NCI-H1417 (cell line): ENCODE measurements at places on chromosomes 3 and 15.

DNA sequence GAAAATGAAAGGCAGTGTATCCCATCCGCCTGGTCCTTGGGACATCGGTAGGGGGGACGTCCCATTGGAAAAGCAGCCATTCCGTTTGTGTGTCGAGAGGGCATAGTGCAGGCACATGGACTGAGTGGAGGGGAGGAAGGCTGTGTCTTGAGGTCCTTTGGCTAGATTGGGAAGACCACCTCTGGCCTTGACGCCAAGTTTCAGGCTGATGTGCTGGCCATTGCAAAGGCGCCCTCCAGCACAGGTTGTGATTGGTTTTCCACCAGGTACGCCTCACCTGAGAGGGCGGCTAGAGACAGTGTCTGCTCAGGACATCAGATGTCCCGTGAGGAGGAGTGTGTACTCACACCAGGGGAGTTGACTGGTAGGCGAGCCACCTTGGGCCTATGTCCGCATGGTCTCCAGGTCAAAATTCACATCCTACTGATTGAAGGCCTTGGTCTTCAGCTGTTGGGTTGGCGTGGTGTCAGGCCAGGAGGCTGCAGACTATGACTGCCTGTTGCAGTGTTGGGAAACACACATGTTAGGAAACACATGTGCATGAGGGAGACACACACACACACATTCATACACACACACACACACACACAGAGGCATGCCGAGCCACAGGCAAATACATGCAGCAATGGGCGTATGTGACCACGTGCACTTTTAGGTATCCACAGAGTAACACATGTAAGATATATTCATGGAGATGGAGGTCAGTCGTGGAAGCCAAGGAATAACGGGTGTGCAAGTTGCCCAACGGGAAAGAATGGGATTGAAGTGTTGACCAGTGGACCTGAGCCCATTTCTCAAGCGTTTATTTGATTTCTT lies 98.4 kb downstream of the SNRPN start:
- DNase-seq: no peak

GRCh38 chr3:142691527-142691926 lies 32.3 kb upstream of the TRPC1 start:
- no peak for DNase-seq

GRCh38 chr3:38039101-38039898 lies at the start of gene DLEC1:
TSS of gene DLEC1 (plus strand) at chr3:38039208. CDS start at chr3:38039226, 18 bp downstream.
- peak; percentile 67 for DNase-seq

- DNase-seq: no peak
These were observed 54.4 kb upstream of the P2RY1 start for GRCh38 chr3:152780553-152780952.

- no peak for DNase-seq
These were observed 144.1 kb downstream of the LRRK1 start for GRCh38 chr15:101063212-101063611.

DNA sequence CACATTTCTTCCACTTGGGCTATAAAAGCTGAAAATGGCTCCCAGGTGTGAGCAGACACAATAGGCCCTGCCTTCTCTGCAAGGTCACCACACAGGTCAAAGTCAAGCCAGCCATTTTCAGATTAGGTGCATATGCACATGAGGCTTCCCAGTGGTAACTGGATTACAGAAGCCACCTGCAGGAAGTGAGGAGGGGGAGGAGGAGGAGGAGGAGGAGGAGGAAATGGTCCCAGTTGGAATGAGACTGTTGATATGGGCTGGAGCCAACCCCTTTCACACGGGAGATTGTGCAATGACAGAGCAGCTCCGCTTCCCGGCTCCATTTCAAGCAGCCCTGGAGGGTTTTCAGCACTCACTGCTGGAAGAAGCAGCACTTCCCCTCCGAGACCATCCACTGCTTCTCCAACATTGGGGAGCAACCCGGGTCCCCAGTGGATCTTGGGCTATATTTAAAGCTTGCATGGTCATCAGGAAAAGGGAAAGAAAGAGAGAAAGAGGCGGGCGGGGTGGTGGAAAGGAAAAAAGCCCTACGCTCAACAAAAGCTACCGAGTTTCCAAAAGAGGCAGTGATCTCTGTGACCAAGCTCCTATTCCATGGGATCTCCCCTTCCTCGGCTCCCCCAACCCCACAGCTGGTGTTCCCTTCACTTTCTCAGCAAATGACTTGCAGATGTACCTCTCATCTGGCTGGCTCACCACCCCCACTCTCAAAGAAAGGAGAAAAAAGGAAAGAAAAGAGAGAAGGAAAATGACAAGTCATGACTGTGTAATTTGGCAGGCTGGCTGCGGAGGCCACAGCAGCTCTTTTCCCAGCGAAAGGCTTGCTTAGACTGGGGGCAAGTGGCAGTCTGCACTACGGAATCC lies 58.3 kb downstream of the LRIG1 start:
- no peak for DNase-seq

- DNase-seq: no peak
These were observed 71.5 kb upstream of the FILIP1L start for GRCh38 chr3:100185847-100186246.

GRCh38 chr3:78139166-78139565 lies 1099.3 kb downstream of the ROBO2 start:
- no peak for DNase-seq

- no peak for DNase-seq
These were observed 166.8 kb upstream of the LPP start for GRCh38 chr3:187987187-187987586.

- DNase-seq: no peak
These were observed 708 bp upstream of the PTPN23 start for GRCh38 chr3:47380026-47380600.

GRCh38 chr15:81184188-81184587 lies 12.5 kb upstream of the IL16 start:
- no peak for DNase-seq

GRCh38 chr3:62318365-62318751 lies 55.0 kb downstream of the FEZF2 start:
- no peak for DNase-seq

GRCh38 chr15:36898536-36899126 lies 201.7 kb downstream of the MEIS2 start:
- DNase-seq: no peak

GRCh38 chr3:102941786-102942185 lies 507.0 kb downstream of the ZPLD1 start:
- no peak for DNase-seq

DNA sequence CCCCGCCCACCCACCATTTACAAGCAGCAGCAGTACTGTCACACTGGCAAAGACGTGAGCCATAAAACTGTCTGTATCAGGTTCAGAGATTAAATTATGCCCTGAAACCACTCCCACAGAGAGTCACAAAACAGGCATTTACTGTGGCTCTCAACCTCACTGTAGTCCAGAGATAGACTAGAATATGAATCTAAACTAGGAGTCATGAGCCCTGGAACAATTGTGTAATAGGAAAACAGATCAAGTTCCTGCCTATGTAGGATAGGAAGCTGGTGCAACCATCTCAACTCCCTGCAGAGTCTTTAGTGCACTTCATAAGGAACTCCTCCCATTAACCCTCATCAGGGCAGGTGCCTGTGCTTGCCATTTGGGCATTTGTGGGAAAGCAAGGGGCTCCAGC lies 61.7 kb downstream of the FAM227B start:
- no peak for DNase-seq

- no peak for DNase-seq
These were observed 64.4 kb downstream of the ABI3BP start for GRCh38 chr3:100928638-100929428.

GRCh38 chr3:126463521-126463920 lies 12.2 kb downstream of the ZXDC start:
- DNase-seq: no peak

DNA sequence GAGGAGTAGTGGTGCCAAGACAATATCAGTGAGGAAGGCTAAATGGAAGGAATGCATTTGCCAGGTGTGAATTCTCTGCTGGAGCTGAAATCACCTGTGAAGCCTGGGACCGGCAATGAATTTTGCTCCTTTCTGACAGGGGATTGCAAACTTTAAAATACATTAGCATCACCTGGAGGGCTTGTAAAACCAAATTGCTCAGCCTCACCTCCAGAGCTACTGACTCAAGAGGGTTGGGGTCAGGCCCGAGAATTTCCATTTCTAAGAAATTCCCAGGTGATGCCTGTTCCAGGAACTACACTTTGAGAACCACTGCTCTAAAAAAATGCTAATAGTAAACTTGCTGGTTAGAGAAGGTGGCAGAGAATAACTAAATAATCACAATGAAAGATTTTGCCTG lies 445.6 kb upstream of the RBMS3 start:
- DNase-seq: no peak

DNA sequence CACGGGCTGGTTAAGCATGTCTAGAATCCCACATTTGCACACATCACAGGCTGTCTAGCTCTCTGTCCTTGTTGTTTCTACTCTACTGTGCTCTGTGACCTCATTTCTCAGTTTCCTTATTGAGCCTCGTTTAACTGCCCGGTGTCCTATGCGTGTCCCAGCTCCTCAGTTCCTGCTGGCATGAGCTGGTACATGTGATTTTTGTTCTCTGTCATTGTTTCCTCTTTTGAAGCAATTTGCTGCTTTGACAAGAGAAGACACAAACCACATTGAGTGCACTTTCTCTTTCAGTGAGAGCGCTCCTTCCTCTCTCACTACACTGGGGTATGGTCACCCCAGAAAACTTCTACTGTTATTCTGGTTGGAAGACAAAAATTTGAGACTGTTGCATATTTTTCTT lies 563.5 kb downstream of the PDCD6IP start:
- no peak for DNase-seq

- DNase-seq: no peak
These were observed 46.3 kb upstream of the CCDC80 start for GRCh38 chr3:112687211-112687610.

DNA sequence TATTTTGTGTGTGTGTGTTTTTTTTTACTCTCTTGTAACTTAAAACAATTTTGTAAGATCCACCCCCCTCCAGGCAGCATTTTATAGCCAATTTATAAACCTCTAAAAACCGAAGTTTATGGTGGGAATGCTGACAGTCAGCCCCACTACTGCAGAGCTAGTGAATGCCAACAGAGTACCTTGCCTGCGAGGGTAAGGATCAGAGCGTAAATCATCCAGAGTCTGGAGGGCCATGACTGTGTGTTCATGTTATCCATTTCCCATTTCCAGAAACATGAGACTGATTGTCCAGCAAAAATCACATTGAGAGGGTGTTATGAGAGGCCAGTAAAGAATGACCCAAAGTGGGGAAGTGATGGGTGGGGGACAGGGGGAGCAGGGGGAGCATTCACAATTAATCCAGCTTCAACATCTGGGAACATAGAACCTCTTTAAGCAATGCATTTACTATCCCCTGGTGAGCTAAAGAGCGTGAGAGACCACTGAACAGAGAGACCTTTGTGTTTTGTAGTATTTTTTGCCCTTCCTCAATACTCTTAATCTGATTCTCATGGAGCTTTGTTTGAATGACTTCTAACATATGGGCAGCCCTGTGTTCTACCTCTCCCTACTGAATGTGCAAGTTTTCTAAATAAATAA lies 464.5 kb downstream of the RBMS3 start:
- DNase-seq: no peak

DNA sequence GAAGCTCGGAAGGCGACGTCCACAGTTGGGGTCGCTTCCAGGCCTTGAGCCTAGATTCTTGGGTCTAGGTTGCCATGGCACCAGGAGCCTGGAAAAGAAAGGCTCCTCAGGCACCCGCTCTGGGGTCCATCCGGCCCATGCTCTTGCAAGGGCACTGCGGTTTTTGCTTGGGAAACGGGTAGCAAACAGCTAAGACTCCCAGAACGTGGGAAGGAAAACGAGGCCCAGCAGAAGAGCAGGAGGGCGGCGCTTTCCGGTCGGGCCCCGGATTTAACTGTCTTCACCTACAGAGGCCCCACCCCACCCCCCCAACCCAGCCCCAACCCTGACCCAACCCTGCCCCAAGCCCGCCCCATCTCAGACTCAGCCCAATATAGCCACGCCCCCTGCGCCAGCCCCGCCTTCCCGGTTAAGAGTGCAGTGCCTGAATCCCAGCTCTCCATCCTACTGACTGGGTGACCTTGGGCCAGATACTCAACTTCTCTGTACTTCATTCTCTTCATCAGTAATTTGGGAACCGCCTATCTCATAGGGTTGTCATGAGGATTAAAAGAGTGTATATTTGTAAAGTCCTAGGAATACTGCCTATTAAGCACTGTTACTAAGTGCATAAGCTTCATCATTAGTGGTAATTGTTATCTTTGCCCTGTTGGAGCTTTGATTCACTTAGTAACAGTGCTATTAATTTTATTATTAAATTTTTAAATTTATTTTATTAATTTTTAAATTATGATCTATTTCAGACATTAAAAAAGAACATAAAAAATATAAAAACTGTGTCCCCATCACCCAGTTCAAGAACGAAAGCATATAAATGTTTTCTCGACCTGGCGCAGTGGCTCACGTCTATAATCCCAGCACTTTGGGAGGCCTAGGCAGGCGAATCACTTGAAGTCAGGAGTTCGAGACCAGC lies 28.4 kb upstream of the SMAD6 start:
- DNase-seq: no peak

- DNase-seq: no peak
These were observed 93.2 kb upstream of the NEDD4 start for GRCh38 chr15:56086566-56086965.

DNA sequence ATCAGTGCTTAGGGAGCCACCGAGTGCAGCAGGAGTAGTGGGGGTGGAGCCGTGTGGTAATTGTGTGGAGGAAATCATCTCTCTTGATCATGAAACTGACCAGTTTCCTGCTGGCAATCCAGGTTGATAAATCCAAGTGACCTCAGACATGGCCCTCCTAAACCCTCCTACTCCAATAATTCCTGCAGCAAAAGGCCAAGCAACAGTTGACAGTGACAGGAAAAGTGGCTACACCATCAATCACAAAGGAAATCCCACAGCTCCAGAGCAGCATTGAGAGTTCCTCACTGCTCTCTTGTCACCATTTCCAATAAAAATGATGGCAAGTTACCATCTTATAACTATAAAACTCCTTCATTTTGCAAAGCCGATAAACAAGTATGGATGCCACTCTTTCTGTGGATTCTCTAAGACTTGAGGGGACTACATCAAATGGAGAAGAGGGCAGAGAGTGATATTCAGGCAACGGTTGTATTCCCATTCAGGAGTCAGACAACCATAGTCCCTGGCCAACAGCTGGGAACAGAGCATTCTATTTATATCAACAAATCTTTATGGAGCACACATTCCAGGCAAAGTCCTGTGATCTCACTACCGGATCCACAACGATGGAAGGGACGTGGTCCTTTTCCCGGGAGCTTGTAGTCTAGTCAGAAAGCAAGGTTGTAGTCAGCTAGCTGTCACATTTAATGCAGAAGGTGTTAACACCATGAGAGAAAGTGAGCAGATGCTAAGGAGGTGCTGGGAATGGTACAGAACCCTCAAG lies 312.5 kb upstream of the CTNNB1 start:
- DNase-seq: no peak

DNA sequence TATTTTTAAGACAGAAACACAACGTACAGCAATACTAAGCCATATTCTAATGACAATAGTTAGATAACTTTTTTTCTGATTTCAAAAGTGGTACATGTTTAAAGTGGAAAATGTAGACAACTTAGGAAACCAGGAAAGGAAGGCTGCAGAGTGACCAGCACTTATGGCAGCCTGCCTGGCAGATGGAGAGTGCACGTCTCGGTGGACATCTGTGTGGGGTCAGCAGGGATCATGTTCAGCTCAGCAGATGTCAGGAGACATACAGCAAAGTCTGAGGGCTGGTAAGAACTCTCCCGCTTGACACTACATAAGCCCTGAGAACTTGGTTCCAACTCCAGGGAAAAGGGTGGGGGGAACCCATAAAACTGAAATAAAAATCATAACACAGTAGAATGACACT lies 128.6 kb upstream of the ADPGK start:
- no peak for DNase-seq

GRCh38 chr3:5542472-5542871 lies 355.0 kb downstream of the EDEM1 start:
- DNase-seq: no peak
